ENCODE measurements at places on chromosomes 3 and 15.

- no peak for DNase-seq
Observed at GRCh38 chr15:97998307-97999071, 38.0 kb downstream of the ARRDC4 start.

- no peak for DNase-seq
Observed at GRCh38 chr15:57427367-57427821, 51.1 kb downstream of the CGNL1 start.

DNA sequence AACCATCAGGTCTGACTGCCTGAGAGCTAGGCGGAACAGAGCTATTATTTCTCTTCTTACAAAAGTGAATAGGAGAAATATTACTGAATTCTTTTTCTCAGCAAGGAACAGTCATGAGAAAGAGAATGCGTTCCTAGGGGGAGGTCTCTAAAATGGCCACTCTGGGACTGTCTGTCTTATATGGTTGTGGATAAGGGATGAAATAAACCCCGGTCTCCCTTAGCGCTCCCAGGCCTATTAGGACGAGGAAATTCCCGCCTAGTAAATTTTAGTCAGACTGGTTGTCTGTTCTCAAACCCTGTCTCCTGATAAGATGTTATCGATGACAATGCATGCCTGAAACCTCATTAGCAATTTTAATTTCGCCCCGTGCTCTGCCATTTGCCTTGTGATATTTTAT, 20.1 kb upstream of the WDR5B start:
- DNase-seq = no peak

DNA sequence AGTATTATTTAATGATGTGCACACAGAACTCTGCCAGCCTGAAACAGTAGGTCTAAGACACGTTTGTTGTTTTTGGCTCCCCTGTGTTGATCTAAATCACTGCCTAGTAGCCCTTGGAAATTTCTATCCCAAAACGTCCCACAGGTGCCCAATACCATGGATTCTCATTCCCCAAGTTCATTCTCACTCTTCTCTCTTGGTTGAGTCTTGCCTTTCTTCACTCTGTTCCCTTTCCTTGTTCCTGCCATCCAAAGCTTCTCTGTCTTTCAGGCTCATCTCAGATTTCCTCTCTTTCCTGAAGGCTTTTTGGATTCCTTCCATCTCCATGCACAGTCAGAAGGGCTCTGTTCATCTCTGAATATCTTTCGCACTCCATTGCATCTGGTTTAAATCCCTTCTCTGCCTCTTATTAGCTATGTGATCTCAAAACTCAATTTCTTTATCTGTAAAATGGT, 54.2 kb downstream of the PPARG start:
- no peak for DNase-seq

- DNase-seq = no peak
Observed at GRCh38 chr3:138588445-138588844, 5.6 kb downstream of the CEP70 start.

DNA sequence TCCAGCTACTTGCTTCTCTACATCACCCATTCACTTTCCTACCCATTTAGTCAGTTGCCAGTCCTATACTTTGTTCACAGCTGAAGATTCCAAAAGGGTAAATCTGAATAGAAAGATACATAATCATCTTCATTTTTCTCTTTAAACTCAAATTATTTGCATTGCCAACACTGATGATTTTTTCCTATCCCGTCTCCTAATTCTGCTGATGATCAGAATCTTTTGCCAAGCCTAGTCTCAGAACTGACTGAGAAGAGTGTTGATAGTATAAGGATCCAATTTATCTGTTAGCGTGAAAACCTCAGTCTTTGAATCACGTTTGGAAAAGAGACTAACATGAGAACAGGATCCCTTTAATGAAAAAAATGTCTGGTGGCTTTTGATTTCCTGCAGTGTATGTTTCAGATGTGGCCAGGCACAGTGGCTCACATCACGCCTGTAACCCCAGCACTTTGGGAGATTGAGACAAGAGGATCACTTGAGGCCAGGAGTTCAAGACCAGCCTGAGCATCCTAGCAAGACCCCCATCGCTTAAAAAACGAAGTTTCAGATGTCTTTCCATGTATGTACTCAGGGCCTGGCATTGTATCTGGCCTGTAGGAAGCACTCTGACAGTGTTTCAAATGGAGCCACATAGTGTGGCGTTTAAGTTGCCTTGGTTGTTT, 169.4 kb downstream of the KLHL25 start:
- DNase-seq = no peak

GRCh38 chr3:72299823-72300222, 514.9 kb upstream of the PROK2 start:
- no peak for DNase-seq

- DNase-seq = no peak
Observed at GRCh38 chr15:94607176-94607654, 375.9 kb downstream of the MCTP2 start.

GRCh38 chr3:197575362-197575761, 19.6 kb upstream of the BDH1 start:
- DNase-seq = no peak

- DNase-seq = peak; percentile 75
Observed at GRCh38 chr3:108124337-108125152, 33.7 kb upstream of the CD47 start.

GRCh38 chr3:195876297-195877064, 31.9 kb downstream of the TNK2 start:
- DNase-seq = no peak

GRCh38 chr15:44712346-44713005, 1.2 kb downstream of the B2M start:
- DNase-seq = no peak

- DNase-seq = no peak
Observed at GRCh38 chr3:101340591-101340990, 20.2 kb upstream of the IMPG2 start.

DNA sequence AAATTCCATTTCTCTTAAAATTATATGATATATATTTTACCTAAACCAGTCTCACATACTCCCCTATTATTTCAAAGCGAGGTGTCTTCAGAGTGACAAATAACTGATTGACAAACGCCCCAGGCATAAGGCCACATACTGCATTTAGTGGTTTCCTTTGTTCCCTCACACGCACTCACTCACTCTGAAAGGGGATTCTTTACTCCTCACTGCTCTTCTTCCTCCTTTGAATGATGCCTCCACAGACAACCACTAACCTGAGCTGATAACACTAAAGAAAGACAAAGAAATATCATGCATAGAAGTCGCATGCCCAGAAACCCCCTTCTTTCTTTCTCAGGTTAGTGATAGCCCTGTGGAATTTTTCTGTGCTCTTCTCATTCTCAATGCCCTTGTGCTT, 24.1 kb upstream of the BBX start:
- DNase-seq = no peak

DNA sequence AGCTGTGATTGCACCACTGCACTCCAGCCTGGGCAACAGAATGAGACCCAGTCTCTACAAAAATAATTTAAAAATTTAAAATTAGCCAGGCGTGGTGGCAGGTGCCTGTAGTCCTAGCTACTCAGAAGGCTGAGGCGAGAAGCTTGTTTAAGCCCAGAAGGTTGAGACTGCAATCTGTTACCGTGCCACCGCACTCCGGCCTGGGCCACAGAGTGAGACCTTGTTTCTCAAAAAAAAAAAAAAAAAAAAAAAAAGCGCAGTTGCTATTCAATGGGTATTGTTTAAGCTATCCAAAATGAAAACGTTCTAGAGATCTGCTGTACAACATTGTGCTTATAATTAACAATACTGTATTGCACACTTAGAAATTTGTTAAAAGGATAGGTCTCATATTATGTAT, 24.0 kb downstream of the ZNF148 start:
- no peak for DNase-seq

DNA sequence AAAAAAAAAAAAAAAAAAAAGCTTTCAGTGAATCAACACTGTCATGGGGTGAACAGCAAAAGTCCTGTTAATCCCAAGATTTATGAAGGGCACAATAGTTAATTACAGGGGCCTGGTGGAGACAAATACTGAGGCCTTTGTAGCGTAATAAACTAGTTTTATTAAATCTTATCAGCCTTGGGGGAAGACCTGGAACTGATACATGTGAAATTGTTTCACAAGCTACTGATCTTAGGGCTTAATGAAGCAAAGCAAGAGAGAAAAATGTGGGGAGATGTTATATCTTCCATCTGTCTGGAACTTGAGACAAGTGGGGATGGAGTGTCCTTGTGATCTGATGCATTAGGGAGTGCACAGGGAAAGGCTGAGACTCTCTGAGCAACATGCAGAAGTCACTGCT, 47.9 kb upstream of the OSBPL11 start:
- DNase-seq = no peak

DNA sequence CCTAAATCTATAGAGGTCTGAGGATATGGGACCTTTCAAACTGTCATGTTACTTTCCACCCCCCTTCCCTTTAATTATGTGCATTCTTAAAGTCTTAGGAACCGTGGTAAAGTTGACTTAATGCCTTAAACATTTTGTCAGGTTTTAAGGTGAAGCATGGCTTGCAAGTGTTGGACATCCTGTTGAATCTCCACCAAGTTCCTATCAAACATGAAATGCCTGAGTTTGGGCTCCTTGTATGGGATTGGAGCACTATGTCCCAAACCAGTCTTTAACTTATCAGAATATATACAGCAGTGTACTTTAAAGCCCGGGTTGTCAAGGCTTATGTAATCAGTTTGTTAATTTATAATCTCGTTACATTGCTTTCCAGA, 1.1 kb downstream of the SNRK start:
- no peak for DNase-seq

- DNase-seq = no peak
Observed at GRCh38 chr15:67850994-67851571, 11.2 kb upstream of the RNU6-1 start.

- no peak for DNase-seq
Observed at GRCh38 chr3:112333381-112334317, 693 bp downstream of the CD200 start.

DNA sequence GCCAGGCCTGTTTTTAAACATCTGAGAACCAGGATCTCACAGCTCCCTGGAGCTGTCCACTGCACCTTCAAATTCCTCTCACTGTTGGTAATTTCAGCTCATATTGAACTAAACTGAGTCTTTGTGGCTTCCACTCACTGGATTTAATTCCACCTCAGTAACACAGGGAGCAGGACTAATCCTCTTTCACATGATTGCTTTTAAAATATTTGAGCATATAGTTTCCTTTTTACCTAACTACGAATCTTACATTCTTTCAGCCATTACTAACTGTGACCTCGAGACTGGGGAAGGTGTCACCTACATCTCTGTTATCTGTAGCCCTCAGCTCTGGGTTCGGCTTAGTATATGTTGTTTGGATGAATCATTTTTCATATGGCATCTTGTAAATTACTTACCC, 194.3 kb upstream of the C2CD4B start:
- no peak for DNase-seq

DNA sequence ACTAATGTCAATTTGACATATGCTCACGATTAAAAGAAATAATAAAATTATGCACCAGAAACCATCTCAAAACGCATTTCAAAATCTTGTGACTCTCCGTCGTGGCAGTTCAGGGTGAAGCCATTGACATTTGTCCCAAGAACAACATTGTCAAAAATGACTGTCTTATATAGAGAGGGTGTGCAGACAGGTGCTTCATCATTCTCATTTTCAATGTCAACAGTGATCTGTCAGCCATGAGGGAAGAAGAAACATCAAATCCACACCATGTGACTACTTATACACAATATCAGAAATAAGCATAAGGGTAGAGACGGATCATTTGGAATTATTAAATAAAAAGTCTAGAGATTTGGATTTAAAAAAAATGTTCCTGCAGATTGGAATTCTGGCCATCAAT, 65.1 kb upstream of the C3orf49 start:
- DNase-seq = no peak

- no peak for DNase-seq
Observed at GRCh38 chr3:186209810-186210752, 101.2 kb upstream of the ETV5 start.

GRCh38 chr3:184238246-184238818, 8.9 kb downstream of the VWA5B2 start:
- DNase-seq = no peak

- no peak for DNase-seq
Observed at GRCh38 chr15:78979456-78980320, 34.8 kb upstream of the CTSH start.

DNA sequence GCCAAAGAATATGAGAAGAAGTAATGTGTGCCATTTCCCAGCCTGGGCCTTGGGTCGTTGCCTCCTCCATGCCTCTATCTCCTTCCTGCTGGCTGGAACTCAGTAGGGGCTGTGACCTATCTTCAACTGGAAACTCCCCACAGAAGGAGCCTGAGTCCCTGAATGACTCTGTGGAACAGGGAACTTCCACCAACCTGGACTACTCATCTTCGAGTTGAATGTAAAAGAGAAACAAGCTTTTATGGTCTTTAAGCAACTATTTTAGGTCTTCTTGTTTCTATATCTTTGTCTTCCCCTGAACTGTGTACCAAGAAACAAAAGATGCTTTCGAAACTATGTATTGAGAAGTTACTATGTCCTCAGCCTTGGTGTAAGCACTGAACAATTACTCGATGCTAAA, 355.3 kb upstream of the NR2F2 start:
- DNase-seq = no peak

DNA sequence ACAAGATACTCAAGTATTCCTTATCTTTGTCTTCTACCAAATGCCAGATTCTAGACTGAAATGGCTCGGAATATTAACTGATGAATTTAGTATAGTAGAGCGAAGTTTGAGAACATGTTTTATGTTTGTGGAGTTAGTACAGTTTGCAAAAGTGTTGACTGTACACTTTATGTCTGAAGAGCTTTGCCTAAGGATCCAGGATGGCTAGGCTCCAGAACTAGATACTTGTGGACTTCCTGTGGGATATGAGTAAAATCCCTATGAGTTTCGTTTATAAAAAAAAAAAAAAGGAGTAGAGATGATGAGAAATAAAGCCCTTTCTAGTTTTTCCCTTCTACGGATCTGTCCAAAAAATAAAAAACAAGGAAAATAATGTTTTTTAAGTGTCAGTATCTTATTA, 96.7 kb downstream of the TP63 start:
- DNase-seq = no peak

DNA sequence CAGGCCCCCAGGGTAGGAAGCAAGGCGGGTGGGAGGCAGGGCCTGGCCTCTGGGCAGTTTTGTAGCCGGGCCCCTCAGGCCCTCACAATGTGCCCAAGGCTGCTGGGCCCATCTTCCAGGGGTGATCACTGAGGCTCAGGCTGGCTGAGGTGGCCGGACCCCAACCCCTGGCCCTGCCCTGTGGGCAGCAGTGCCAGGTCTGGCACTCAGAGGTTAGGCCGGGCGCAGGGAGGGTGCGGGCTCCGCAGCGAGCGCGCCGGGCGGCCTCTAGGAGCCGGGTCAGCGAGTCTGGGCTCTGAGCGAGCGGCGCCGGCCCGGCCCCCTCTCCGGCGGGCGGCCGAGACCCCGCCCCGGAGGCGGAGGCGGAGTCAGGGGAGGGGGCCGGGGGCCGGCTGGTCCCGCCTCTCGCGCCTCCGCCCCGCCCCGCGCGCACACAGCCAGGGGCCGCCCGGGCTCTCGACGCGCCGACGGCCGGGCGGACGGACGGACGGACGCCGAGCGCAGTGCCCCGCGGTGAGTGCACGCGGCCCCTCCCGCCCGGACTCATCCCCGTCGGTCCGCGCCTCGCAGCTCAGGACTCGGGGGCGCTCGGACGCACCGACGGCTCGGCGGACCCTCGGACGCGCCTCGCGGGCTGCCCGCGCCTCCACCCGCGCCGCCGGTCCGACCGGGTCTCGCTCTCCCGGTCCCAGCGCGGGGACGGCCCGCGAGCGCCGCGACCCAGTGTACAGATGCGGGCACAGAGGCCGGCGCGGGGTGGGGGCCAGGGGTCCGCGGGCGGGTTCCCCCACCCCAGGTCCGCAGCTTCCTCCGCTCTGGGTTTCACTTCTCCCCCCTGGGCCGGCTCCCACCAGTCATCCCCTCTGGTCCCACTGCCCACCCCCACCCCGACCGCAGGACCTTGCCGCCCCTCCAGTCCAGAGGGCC, at the start of gene FBLN2:
TSS of gene FBLN2 (plus strand) at position 430 of the 927 bp plus-strand sequence. CDS start 21,231 bp downstream, outside the sequence.
- DNase-seq = no peak

GRCh38 chr3:101950985-101951733, 101.8 kb downstream of the NFKBIZ start:
- DNase-seq = no peak

Data from activated CD8-positive, alpha-beta memory T cell treated with anti-CD3 and anti-CD28 coated beads for 4 hours (primary cell).